Neural progenitor cell (in vitro differentiated cells): ENCODE measurements at places on chromosomes 3 and 15. TPM values are rescaled to one million over a fixed set of nuclear protein-coding genes. Genes with fewer than 3 reads are reported as not detected.
A peak's percentile ranks its signal among the peaks of the same experiment; 100 is the strongest.

- DNase-seq = no peak
These were observed 134.5 kb upstream of the CCNL1 start for GRCh38 chr3:157294491-157294890.

Gene PLA2G4E
- total RNA-seq = not detected in 2 replicates

DNA sequence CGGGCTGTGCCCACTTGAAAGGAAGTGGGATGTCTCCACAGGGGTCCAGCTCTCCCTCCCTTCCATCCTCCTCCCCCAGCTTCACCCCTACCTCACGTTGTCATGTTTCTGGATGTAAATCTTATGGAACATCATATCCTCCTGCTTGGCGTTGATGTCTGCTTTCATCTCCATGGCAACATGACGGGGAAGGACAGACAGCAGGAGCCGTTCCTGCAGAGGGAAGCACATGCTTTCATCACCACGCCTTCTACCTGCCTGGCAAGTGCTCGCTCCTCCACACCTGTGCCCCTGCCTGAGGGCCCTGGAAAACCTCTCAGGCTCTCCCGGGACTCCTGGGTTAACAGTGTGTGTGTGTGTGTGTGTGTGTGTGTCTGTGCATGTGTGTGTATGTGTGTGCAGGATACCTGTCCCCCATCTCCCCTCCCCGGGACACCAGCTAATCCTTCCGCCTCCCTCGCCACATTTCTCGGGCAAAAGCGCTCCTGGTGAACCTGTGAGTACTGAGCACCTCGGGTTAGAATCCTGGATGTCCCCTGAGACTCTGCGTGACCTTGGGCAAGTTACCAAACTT is 101.1 kb downstream of the ADCY5 start:
- no peak for DNase-seq

DNA sequence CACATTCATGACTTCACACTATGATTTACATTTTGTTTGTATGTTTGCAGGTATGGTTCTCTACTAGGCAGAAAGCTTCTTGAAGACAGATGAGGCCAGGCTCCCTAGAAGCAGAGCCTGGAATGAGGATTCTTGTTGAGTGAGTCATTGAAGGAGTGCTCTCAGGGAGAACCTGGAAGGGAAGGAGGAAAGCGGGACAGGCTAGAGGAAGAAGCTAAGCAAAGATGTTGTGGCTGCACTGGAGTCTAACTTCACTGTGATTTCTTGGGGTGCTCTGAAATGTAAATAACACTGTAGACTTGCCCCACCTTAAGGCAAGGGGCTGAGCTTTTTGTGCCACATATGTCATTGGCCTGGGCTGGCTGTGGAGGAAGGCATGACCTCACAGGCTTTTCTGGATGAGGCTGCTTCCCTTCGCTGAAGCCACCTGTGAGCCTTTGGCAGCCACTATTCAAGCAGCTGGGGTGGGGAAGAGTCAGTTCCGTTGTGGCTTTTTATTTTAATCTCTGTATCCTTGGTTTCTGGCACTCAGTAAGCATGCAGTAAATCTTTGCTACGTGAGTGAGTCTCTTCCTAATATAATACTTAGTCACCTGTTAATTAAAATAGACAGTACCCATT is 307.3 kb downstream of the SV2B start:
- DNase-seq = no peak

- DNase-seq = peak; percentile 68
These were observed 147.0 kb upstream of the NR2F2 start for GRCh38 chr15:96183514-96183850.

Gene CCDC80
- 14.7 and 21.5 TPM in 2 replicates for total RNA-seq

GRCh38 chr15:99117111-99117510 is 12.2 kb downstream of the SYNM start:
- no peak for DNase-seq

DNA sequence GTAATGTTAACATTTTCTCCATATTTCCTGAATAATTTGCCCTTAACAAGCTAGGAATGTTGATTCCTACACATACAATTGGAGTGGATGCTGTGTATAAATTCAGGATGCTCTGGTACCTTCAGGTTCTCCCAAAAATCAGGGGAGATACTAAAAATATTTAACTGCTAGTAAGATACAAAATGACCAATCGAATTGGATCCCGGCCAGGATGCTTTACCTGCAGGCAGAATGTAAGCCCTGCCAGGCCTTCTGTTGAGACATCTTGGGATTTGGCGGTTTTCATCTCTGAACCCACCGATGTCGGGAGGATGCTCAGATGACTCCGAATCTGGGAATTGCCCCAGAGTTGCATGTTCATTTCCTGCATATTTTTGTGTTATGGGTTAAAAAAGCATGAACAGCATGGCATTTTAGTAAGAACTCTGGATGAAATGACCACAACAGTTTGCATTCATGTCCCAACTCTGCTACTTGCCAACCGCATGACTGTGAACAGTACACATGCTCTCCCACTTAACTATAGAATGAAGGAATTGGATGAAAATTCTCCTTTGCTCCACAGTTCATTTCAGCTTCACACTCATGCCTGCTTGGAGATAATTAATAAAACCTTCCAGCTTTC is 241.4 kb upstream of the TBL1XR1 start:
- DNase-seq = no peak

Gene SLC22A13
- 0.21 TPM in 1 of 2 replicates, not detected in the other for total RNA-seq

DNA sequence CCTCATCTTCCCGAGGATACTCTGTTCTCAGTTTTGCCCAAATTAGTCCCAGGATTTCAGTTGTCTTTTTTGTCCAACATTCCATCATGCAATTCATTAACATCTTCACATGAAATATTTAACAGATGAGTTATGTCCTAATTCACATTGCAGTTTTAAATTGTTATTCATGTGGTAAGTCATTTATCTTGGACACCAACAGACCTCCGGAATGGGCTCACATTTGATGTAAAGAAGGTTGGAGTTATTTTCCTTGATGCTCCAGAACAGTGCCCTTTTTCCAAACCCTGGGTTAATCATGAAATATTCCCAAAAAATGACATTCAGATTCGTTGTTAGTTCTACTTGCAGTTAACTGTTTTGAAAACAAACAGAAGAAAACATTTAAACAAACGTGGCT is 32.8 kb upstream of the LRTM1 start:
- no peak for DNase-seq

GRCh38 chr15:29942548-29942947 is 120.3 kb upstream of the TJP1 start:
- no peak for DNase-seq

DNA sequence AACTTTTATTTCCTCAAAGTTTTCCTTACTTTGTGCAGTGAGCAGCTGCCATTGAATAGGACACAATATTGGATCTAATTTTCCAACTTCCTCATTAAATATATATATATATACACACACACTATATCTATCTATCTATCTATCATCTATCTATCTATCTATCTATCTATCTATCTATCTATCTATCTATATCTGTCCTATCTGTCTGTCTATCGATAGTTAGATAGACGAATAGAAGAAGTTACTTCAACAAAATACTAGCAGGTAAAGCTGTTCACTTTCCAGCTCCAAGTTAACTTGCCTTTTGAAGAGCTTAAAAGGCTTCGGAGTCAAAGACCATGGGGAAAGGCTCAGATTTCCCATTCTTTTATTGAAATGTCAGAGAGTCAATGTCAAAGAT is 3.6 kb upstream of the DLG1 start:
- DNase-seq = no peak
